ENCODE measurements at places on chromosomes 1 and 21.

GRCh38 chr1:17773591-17774326, 18.6 kb downstream of the ACTL8 start:
- no peak for DNase-seq

DNA sequence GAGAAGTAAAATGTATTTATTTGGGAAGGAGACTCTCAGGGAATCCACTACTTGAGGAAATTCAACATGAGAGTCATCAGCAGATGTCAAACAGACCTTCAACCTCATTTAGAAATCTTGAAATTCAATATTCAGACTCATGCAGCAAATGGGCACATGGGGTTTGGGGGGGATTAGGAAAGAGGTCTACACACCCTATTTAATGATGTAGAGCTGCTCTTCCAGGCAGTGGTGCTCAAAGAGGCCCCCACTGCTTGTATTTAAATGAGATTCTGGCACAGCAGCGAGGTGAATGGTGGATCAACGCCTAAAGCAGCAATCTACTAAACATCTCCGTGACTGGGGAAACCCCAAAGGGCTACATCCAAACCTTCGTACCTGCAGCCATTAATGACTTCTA, 213.2 kb upstream of the C8B start:
- no peak for DNase-seq

DNA sequence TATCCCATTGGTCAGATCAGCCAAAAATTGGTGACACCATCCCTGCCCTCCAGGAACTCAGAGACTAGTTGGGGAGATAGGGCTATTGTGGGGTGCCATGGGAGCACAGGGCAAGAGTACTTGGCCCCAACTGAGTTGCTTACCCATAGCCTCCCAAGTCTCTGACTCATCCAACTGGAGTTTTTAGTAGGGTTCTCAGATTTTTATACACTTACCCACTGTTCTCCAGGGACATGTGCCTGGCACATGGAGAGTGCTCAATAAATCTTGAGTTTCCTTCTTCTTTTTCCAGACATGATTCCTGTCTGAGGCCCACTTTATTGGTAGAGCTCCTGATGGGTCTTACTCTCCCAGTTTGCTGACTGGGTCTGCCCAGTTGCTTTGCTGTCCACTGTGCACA, 56.7 kb downstream of the OVGP1 start:
- no peak for DNase-seq

- DNase-seq = no peak
These were observed 246.6 kb downstream of the KAZN start for GRCh38 chr1:14844923-14845617.

GRCh38 chr1:43398227-43398626, 8.5 kb downstream of the SZT2 start:
- no peak for DNase-seq

DNA sequence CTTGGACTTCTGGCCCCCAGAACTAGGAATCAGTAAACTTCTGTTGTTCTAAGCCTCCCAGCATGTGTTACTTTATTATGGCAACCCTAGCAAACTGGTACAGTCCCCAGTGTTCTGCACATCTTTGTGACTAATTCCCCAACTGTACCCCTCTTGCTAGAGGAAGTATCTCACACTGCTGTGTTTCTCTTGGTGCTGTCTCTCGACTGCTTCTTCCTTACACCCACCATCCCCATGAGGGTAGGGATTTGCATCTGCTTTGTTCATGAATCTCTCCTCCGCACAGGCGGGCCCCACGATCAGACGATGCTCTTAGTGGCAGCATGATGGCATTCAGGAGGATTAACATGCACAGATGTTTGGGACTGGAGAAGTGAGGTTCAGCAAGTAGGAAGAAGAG, 46.7 kb downstream of the CLIC6 start:
- DNase-seq = no peak

- DNase-seq = peak; percentile 22
These were observed 354.0 kb upstream of the DUSP10 start for GRCh38 chr1:222095606-222096475.

- no peak for DNase-seq
These were observed 90.7 kb upstream of the DUSP10 start for GRCh38 chr1:221832617-221833016.

GRCh38 chr1:36154765-36155407, 1.1 kb upstream of the MAP7D1 start:
- no peak for DNase-seq

GRCh38 chr1:203536980-203537455, 43.1 kb downstream of the OPTC start:
- no peak for DNase-seq

- DNase-seq = no peak
These were observed 172.2 kb upstream of the IRF2BP2 start for GRCh38 chr1:234782105-234782751.

DNA sequence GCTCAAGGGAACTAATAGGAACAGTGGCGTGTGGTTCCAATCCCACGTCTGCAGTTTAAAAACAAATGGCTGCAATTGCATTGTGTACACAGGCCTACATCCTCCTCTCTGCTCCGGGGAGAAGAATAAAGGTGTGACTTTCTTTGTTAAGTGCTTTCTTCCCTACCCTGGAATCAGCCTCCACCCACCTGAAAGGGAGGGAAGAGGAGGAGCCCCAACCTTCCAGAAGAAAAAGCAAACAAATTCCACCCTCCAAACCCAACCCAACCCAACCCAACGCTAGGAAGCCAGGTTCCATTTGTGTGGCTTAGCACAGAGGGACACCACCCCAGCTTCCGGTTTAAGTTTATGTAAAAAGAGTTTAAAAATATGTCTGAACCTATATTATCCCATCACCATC, 11.8 kb upstream of the BACE2 start:
- DNase-seq = no peak

DNA sequence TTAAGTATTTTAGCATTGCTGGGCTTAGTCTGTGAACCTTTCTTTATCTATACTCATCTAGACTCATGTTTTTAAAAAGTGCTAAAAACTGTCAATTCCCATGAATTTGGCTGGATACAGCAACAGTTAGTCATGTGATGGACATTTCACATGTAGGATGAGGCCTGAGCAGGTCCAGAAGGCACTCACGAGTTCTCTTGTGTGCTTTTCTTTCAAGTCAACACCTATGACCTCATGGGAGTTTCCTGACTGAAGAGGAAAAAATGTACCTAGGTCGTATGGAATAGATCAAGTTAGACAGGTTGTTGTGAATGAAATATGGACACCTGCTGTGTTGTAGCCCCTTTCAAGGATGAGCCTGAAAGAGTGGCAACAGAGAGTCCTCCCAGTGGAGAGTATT, 394.2 kb downstream of the DUSP10 start:
- DNase-seq = no peak

DNA sequence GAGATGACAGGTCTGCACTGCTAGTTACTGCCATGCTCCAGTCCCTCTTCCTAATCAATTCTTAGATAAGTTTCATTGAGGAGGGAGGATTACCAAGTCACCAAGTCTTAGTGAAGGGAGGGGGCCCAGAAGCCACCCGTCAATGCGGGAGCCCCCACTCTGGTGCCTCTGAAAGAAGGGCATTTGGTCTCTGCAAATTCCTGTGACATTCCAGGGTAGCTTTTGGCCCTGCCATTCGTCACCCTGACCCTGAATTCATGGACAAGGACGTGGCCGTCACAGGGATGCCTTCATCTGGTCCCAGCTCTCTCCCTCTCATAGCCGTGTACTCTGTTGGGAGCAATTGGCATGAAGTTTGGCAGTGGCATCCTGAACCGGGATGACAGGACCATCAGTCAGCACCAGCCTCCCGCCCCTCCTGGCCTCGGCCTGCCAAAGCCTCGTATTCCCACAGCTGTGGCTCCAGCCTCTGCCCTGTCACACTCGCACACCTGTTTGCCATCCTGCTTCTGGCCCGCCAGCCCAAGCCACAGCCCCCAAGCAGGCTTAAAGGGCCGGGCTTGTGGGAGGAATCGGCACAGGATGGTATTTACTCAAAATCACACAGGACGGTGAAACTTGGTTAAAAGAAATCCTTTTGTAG, 150.7 kb downstream of the CLIC6 start:
- DNase-seq = no peak

DNA sequence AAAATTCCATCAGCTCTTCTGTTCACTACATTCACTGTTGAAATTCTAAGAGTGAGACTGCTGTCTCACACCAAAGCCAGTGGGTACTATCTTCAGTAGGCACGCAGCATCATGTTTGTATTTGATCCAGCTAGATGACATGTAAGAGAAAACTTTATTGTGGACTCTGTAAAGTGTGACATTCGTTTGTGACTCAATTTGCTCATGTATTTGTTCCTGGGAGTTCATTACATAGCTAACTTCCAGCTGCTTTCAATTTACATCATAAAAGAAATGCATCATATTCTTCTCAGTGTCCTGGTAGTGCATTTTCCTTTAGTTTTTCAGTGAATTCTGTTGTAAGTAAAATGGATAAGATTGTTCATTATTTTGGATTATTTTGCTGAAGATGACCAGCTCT, 31.4 kb downstream of the CTH start:
- DNase-seq = no peak

DNA sequence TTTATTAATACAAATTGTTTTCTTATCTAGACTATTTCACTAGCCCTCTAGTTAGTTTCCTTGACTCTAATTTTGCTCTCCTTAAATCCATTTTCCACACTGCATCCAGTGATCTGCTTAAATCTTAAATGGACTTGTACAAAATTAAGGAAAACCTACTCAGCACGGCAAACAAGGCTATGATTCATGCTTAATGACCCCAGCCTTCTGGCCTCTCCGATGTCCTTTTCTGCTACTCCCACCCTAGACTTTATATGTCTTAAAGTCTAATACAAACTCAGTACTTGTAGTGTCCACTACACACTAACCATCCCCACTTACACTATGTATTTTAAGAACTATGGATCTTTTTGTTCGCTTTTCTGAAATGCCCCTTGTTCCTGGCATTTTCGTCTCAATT, 2.2 kb downstream of the TMED5 start:
- DNase-seq = no peak

DNA sequence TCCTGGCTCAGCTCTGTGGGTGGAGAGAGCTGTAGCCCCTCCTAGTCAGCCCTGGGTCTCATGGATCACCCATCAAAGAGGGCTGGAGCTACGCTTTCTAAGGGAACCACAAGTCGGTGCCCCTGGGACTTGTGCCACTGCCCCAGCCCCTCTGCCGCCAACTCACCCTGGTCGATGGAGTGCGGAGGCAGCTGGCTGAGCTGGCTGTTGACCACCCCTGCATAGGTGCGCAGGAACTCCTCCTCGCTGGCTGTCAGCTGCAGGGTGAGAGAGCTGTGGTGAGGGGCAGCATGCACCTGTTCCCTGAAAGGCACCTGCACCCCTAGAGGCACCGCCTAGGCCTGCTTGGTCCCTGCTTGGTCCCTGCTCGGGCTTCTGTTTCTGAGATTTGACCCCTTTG, 39.0 kb downstream of the CTNNBIP1 start:
- no peak for DNase-seq

DNA sequence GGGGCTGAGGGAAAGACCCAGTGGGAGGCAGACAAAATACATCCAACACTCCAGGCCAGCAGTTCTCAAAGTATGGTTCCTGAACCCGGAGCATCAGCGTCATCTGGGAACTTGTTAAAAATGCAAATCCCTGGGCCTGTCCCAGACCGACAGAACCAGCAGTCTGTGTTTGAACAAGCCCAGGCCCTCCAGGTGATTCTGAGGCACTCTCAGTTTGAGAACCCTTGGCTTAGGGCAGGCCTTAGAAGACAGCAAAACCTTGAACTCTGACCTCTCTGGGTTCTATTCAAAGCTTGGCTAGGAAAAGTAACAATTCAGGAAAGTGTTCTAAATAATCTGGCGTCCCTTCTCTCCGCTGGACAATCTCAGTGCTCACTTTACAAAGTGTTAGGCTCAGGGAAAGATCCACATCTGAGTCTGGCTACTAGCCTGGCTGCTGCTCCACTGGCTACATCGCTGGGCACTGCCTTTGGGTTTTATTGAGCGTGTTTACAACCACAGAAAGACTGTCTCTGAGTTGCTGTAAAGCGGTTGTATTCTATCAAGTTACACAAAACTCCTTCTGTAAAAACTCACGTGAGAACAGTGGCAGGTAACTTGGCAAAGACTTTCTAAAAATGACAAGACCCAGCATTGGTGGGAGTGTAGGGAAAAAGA, 166.1 kb downstream of the HIVEP3 start:
- no peak for DNase-seq

- DNase-seq = no peak
These were observed 66.5 kb downstream of the ST3GAL3 start for GRCh38 chr1:43773821-43774220.

GRCh38 chr21:16046656-16047330, 317.0 kb downstream of the USP25 start:
- DNase-seq = no peak

DNA sequence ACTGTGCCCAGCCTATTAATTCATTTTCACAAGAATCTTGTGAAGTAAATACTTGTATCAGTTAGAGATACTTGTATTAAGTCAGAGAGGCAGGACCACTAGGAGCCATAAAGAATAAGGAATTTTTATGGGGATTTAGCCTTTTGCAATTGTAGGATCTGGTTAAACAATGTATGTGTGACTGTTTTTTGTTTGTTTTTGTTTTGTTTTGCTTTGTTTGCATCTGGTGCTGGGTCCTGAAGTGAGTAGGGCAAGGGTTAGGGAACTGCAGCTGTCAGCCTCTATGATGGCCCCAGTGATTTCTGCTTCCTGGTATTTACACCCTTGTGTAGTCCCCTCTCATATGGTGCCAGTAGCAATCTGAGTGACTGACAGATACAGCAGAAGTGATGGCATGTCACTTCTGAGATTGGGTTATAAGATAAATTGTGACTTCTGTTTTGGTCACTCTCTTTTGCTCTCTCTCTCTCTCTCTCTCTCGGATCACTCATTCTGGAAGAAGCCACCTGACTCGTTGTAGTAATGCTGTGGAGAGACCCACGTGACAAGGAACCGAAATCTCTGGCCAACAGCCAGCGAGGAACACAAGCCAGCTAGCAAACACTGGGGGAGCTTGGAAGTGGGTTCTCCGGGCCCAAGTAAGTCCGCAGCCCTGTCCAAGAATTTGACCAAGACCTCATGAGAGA, 96.2 kb upstream of the MARK1 start:
- no peak for DNase-seq

DNA sequence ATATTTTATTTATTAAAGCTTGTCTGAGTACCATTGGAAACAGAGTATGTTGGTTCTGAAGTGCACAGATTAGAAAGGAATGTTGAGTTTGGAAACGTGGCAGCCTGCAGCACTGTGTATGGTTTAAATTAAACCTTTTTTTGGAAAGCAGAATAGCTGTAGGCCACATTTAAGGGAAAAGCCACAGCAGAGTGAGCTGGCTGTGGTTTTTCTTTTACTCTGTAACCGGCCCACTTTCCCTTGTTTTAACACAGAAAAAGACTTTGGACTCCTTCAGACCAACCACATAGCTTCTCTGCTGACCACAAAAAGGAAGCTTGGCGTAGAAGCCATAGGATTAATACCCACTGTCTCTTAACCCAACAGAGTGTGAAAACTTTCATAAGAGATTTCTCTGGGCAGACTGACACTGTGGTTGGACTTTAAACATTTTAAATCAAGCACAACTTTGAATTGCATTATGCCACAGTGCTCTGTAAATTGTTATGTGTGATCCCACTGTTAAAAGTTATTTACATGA, 75.2 kb downstream of the NFIA start:
- no peak for DNase-seq

GRCh38 chr1:232922485-232922884, 27.9 kb upstream of the NTPCR start:
- DNase-seq = no peak

All from stimulated activated naive CD4-positive, alpha-beta T cell treated with Interleukin-2 at 50 U/mL for 16 hours (primary cell).